ENCODE measurements at places on chromosomes 1 and 21.

GRCh38 chr1:31761883-31762282 is 2.3 kb downstream of the ADGRB2 start:
- DNase-seq, result no peak

- DNase-seq, result peak; percentile 10
Observed at GRCh38 chr1:112337028-112337531, 58.9 kb upstream of the CTTNBP2NL start.

GRCh38 chr1:163974120-163974519 is 584.9 kb upstream of the PBX1 start:
- DNase-seq, result no peak

GRCh38 chr1:231934797-231935196 is 308.2 kb downstream of the DISC1 start:
- no peak for DNase-seq

GRCh38 chr1:4598561-4598960 is 55.8 kb upstream of the AJAP1 start:
- DNase-seq, result no peak

DNA sequence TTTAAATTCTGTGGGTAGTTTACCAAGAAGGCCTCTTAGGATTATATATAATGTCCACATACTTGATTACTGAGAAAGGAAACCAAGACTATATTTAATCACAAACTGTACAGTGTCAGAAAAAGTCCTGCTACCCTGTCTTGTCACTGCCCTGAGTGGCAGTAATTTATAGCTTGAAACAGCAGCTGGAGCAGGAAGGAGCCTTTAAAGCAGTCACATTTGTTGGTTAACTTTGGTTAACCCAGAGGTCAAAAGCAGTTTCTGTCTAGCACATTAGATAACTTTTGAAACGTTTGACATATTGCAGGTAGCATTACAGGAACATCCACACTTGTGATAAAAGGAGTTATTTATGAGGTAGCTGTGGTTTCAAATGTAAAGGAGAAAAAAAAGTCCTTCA is 161.7 kb downstream of the ROR1 start:
- DNase-seq, result no peak
